ENCODE measurements at places on chromosomes 5 and 9.

- DNase-seq, result no peak
Observed at GRCh38 chr5:119019949-119020348, 31.6 kb upstream of the DTWD2 start.

DNA sequence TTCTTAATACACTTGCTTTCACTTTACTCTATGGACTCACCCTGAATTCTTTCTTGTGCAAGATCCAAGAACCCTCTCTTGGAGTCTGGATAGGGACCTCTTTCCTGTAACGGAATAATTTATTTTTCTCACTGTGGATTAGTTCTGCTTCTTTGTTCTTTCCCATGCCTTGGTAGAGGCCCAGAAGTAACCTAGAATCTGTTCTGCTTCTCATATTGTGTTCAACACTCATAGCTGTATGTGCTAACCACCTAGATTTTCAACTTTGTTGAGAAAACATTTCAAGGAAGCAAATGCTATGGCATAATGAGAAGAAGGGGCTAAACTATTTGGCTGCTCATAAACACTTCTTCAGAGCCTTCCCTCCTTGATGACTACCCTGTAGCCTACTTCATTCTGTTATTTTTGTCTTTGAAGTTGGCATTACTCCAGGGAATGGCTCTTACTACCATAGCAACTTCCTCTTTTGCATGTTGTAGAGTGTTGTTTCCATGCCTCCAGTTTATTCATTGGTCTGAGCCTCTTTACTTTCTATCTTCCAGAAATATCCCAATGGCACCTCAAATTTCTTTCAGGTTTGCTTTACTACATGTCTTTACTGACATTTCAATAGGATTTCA lies 74.3 kb downstream of the KIAA0825 start:
- no peak for DNase-seq

DNA sequence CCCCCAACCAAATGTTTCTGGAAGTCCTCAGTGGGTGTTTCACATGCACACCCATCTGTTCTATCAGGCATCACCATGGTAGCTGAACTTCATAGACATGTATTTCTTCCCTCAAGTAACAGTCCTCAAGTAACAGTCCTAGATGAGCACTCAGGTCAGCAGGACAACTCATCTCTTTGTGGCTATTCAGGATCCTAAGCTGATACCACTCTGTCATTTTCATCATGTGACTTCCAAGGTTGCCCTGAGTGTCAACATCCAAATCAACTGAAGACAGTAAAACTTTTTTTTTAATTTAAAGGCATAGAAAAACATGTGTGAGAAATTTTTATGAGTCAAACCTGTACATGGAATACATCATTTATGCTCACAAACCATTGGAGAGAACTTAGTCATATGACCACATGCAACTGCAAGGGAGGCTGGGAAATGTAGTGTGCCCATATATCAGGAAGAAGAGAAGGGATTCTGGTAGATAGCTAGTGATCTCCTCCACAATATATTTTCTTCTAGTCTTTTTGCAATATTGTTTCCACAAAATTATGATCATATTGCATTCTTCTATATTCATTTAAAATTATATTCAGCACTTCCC lies 64.2 kb upstream of the FST start:
- no peak for DNase-seq

DNA sequence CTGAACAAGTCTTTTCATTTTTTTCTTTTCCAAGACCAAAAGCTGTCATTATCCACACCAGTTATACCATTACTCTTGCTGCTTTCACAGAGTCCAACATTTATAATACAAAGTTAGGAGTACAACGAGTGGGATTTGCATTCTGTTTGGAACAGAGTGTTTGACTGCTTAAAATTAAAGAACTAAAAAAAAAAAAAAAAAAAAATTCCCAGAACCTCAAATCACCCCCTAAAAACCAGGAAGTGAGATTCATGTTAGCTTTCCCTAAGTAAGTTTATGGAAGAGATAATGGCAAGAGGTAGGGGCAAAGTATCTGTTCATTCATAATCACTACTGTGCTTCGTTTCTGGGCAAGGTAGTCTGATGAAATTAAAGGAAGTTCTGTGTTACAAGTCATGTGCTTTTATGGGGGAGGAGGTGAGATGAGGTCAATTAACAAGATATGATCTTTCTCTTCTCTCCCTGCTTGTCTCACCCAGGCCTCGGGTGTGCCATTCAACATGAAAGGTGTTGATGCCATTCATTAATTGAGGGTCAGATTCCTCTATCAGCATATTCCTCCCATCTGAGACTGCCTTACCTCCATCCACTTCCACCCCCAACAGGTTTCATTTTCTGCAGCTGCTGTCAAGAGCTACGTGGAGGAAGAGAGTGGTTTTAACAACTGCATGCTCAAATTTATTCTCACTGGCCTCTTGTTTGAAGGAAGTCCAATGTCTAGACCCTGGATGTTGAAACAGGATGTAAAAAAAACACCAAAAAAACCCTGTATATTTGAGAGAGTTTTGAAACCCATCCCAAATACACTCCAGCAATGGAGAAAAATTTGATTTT lies 58.1 kb downstream of the MARCHF3 start:
- DNase-seq, result no peak

GRCh38 chr9:101684665-101685064 lies 53.8 kb downstream of the GRIN3A start:
- no peak for DNase-seq

GRCh38 chr5:163635631-163636030 lies 130.2 kb downstream of the MAT2B start:
- DNase-seq, result no peak

- DNase-seq, result no peak
Observed at GRCh38 chr9:89940625-89941024, 335.8 kb downstream of the GADD45G start.

DNA sequence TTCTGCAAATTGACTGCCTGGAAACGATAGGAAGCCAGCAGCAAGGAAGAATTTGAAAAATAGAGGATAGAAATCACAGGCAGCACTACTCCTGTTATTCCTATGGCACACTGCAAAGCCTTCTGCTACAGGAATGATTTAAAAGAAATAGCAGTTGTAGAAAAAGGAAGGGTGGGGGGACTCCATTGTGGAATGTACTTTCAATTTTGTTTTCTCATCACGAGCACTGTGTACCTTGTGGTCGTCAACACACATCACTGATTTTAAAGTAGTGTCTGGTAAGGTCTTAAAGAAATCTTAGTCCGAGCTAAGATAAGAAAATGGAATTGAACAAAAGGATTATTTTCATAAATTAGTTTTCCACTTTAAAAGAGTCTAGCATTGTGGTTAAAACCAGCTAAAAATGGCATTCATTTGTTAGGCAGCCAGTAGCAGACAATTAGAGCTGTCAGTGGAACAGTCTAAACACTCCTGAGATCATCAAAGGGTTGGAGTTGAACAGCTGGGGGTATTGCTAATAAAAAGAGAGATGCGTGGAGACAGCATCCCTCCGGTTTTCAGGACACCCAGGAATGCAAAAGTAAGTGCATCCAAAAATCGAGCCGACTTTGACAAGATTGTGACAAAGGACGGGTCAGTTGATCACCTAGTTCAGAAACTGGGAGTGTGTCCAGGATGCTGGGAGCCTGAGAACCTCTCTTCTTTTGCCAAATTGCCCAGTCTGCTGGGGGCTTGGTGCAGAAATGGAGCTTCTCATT lies 97.8 kb upstream of the WWC1 start:
- DNase-seq, result no peak

DNA sequence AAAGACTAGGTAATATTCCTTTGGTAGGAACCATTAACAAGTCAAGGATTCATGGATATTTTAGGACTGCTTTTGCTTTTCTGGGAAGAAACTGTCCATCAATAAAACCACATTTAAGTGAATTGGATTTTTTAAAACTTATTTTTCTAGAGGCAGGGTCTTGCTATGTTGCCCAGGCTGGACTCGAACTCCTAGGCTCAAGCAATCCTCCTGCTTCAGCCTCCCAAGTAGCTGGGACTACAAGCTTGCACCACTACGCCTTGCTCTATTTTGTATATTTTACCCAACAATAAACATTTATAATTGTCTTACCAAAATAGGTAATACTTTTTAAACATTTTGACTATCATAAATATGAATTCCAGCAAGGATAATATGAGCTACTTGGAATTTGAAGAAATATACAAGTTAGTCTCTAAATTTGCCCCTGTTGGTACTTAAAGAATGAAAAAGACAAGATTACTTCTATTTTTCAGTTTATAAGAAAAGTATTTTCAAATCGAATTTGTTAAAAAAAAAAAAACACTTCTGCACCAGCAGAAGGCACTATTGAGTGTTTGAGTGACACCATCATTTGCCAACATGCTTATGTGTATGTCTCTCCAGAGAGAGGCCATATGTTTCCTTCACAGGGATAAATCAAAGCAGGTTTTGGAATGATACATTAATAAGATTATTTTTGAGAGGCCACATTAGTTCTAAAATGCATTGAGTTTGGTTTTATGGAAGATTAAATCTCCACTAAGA lies 60.0 kb upstream of the CARTPT start:
- DNase-seq, result no peak

All from activated T-cell treated with anti-CD3 and anti-CD28 coated beads, Interleukin-2, amount 50 U/mL, for 1 hour (primary cell).